Stimulated activated CD8-positive, alpha-beta memory T cell treated with anti-CD3 and anti-CD28 coated beads, Interleukin-2, amount 100 ng/mL, for 1 hour (primary cell): ENCODE measurements at places on chromosomes 3 and 15.

- no peak for DNase-seq
Observed at GRCh38 chr3:134029256-134029733, 430 bp downstream of the SLCO2A1 start.

GRCh38 chr3:187935623-187936156 lies 190.4 kb upstream of the BCL6 start:
- no peak for DNase-seq

- no peak for DNase-seq
Observed at GRCh38 chr15:70306081-70306480, 208.4 kb upstream of the TLE3 start.

DNA sequence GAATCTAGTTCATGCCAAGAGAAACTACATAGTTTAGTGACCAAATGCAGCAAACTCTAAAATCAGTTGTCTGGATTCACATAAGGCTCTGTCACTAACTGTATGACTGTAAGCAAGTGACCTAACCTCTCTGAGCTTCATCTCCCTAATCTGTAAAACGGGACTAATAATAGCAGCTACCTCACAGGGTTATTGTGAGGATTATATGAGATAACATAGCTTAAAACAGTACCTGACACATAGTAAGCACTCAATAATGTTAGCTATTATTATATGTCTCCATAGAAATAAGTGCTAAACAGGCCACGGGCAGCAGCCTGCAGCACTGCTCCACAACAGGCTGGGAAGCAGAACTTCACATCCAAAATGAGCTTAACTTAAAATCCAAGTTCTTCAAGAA lies 30.2 kb downstream of the NPTN start:
- no peak for DNase-seq

GRCh38 chr15:65277015-65277414 lies 9.7 kb downstream of the PARP16 start:
- no peak for DNase-seq

GRCh38 chr3:5192571-5193365 lies 5.3 kb downstream of the EDEM1 start:
- DNase-seq, result peak; percentile 16

GRCh38 chr3:39216176-39216790 lies 23.9 kb upstream of the XIRP1 start:
- no peak for DNase-seq

DNA sequence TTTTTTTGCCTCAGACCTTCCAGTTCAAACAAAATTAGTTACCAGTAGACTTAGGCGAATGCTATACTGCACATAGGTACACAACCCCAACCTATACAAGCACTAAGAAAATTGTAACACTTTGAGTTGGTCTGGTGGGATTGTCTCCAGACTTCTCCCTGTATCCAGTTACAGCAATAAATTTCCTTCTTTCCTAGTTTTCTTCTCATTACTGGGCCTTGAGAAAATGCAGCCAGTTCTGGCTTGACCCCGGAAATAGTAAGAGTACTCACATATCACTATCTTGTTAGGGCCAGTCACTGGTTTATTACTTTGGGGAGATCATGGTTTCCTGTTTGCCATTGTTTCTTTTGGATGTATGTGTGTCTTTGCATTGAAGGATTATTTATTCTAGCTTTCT lies 868.4 kb downstream of the DIPK2A start:
- no peak for DNase-seq

DNA sequence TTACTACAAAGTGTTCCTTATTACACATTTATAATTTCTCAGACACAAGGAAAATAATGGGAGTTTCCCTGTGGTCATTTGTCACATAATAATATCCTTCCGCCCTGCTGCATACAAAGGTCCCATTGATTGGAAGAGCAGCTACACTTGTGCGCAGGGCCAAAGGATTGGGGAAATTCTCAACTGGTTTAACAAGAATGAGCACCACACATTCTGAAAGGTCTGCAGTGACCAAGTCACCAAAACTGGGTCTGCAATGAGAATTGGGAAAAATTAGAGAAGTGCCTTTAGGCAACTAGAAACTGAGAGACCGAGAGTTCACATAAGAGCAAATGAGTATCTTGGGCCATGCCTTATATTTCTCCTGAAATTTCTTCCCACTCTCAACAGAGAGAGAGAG lies 98.2 kb upstream of the NR2F2 start:
- DNase-seq, result no peak

DNA sequence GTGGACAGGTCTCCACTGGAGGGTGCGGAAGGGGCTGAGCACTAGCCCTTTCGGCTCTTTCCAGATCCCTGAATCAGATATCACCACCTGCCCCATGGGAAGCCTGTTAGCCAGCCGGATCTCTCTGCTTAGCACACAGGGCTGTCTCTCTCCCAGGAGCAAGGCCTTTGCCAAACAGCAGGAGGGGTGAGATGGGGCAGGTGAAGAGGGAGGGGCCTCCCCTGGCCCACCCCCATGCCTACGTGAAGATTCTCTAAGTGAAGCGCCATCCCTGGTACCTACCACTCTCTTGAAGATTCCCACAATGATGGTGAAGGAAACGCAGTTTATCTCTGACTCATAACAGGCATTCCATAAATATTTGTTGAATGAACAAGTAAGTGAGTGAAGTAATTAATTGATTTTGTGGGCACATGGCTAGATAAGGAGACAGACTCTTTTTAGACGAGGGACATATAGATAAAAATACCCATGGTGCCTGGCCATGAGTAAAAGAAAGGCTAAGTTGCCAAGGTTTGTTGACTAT lies 19.6 kb upstream of the HCN4 start:
- DNase-seq, result no peak

- peak; percentile 65 for DNase-seq
Observed at GRCh38 chr15:90071220-90071807, 31.0 kb downstream of the IDH2 start.

GRCh38 chr3:8256441-8257071 lies 245.1 kb upstream of the LMCD1 start:
- no peak for DNase-seq

DNA sequence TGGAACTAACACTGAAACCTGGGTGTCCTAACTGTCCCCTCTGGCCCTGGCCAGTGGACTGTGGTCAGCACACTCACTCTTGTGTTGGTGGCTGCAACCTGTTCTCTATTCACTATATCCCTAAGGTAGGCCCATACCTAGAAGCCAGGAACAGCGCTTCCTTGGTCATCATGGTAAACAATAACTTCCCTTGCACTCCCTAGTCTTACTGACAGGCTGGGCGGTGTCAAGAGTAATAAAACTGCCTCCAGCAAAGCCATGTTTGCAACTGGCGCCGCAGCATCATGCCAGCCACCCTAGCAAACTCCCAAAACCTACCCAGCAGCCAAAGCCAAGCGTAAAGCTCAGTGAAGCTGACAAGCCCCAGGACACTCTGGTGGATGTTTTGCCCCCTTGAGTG lies 63.1 kb upstream of the TSEN2 start:
- DNase-seq, result no peak

- no peak for DNase-seq
Observed at GRCh38 chr3:30811151-30811795, 83.2 kb downstream of the GADL1 start.

DNA sequence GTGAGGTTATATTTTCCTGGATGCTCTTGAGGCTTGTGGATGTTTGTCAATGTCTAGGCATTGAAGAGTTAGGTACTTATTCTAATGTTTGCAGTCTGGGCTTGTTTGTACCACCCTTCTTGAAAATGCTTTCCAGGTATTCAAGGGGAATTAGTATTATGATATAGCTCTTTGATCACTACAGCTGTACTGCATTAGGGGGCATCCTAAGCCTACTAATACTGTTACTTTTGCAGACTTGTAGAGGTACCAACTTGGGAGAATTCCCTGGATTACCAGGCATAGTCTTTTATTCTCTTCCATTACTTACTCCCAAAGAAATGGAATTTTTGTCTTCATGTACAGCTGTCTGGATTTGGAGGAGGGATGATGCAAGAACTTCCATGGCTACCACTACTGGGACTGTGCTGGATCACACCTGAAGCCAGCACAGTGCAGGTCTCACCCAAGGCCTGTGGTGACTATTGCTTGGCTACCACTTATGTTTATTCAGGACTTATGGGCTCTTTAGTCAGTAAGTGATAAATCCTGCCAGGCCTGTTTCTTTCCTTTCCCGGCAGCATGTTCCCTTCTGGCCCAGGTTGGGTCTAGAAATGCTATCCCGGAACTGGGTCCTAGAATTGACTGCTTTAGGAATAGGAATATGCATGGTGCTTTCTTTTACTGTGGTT lies 402.9 kb downstream of the IL20RB start:
- no peak for DNase-seq

DNA sequence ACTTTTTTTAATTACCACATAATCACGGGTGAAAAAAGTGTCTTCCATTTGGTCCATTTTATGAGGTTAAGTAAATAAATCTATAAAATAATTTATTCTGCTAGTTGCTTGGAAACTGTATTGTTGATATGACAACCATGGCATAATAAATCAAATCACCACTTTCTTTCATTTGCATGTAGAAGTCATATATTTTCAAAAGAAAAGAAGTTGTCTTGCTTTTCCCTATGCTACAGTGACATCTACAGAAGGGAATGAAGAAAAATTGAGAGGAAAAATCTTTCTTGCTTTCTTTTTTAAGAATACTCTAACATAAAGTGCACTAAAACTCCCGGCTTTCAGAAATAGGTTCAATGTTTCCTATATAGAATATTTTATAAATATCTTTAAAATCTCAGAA lies 228.5 kb downstream of the ZBBX start:
- no peak for DNase-seq

DNA sequence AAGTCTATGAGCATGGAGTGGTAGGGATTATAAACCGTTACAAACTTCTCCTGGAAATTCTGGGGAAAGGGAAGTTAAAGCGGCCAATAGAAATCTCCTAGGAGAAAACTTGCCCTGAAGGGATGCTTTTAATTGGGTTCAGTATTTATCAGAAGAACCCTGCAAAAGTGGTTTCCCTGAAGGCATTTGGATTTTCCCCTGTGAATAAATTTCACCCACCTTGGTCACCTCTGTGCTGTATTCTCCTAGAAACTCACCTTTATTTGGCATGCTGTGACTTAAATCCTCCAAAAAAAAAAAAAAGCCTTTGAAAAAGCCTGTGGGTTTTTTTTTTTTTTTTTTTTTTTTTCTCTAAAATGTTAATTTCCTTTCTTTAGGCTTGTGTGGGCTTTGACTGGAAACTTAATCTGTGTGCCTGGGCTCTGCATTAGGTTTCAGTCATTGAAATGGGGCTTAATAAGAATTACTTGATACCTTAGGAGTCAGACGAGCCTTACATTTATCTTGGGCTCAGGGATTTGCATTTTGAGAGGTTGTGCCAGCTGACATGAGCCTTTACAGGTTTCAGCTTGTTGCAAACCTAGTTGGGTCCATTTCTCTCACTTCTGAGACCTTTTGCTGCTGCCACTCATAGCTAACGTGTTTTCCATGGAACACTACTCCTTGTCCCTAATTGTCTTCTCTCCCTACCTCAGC lies 22.0 kb downstream of the TGFBR2 start:
- DNase-seq, result no peak

GRCh38 chr3:55075846-55076245 lies 148.0 kb upstream of the LRTM1 start:
- DNase-seq, result no peak

DNA sequence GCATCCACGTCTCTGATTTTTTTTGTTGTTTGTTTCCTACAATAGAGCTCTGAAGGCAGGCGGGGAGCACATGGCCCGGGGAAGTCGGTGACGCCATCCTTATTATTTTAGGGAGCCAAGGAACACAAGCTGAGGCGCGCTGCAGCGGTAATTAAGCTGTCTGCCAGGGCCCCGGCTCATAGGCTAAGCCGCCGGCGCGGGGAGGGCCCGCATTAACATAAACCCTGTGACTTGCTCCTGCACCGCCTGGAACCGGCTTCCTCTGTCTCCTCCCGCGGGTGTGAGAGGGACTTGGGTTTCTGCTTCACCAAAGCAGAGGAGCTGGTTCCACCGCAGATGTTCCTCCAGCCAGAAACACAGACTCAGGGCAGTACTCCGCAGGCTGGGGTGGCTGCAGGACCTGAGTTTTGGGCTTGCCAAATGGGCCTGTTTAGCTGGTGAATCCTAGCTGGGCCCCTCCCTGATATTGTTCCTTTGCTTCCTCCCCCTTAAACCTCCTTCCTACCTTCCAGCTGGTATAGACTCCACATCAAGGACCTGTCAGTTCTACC lies 25.3 kb downstream of the ANP32A start:
- peak; percentile 34 for DNase-seq

DNA sequence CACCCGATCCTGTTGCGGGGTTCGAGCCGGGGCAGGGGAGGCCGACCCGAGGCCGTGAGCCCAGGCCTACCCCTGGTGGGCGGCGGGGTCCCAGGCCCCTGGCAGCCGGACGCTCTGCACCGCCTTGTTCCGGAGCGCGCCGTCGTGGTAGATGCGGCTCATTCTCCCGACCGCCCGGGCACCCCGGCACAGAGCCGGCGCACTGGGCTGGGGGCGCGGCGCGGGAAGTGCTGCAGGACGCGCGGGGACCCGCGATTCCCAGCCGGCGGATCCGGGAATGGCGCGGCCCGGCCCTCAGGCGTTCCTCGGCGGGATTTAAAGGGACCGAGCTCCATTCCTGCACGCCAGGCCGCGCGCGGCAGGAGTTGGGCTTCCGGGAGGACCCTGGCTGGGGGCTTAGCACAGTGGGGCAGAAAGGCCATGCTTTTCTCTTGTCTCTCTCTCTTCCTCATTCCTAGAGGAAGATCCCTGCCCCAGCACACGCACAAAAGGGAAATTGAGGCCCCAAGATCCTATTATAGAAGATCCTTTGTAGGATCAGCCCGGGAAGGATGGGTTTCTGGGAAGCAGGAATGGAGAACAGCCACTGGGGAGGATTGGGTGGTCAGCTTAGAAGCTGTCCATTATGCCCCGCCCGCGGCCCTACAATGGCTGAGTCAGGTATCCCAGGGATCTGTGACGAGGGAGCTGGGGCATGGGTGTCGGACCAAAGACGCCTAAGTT lies at the start of gene ARPIN:
Gene ARPIN, minus strand, starts transcription at position 279 of the 723 bp plus-strand sequence. Its CDS starts 117 bp downstream, at position 162.
- no peak for DNase-seq

GRCh38 chr3:9244495-9245183 lies 4.8 kb downstream of the SRGAP3 start:
- DNase-seq, result no peak

DNA sequence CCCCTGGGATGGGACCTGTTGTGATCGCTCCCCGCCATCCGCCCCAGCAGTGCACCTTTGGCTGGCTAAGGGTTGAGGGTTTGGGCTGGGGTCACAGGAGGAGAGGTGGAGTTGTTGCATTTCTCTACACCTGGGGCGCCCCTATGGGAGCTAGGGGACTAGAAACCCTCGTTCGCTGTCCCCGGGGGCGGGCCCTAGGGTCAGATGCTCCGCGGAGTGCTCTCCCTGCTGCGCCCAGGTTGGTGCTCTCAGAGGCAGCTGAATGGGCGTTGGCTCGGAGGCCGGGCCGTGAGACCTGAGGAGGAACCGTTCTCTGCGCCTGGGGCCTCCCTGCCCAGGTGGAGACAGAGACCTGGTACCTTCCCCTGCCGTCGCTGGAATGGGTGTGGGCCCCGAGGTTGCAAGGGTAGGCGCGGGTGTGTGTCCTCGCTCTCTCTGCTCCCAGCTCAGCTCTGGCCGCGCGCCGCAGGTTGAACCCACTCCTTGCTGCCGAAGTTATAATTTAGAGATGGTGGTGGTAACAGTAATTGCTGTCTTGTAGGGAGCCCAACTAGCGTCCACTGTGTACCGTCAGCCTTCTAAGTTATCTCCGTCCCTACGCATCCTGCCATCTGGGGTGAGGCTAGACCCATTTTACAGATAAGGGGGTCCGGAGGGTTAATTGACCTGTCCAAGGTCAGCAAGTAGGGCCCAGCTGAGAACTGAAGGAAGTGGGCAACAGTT lies 965 bp downstream of the FLNB start:
- no peak for DNase-seq

- DNase-seq, result no peak
Observed at GRCh38 chr3:124916837-124917409, 17.6 kb downstream of the MUC13 start.
